ENCODE measurements at places on chromosomes 5 and 9.

DNA sequence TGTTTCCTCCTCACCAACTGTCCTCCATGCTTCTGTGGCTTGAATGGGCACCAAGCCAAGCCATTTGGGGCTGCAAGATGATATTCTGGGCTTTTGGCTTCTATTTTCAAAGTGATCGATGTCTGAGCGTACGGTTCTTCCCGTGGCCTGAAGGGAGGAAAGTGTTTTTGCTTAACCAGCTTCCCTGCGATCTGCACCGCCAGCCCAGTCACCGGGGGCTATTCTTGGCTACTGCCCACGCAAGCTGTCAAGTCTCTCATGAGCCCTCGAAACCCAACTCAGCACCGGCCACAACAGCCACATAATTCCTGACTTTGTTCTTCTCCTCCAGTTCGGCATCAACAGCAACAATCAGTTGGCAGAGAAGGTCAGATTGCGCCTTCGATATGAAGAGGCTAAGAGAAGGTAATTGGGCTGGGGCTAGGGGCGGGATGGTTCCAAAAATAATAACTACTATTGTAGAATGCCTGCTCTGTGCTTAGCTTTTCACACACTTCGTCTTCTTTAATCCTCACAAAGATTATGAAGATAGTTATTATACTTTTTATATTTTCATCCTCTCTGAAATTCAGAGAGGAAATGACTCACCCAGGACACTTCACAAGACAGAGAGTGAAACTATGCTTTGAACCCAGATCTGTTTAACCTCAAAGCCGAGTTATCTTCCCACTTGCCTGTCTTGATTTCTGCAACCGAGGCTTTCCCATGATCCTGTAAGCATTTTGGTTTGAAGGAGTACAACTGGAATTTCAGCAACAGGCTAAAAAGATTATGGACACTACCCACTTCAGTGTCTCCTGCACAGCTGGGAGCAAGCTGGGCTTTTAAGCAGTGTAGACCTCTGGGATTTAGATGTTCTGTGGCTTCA is 76.4 kb upstream of the RARS1 start:
- DNase-seq: no peak

DNA sequence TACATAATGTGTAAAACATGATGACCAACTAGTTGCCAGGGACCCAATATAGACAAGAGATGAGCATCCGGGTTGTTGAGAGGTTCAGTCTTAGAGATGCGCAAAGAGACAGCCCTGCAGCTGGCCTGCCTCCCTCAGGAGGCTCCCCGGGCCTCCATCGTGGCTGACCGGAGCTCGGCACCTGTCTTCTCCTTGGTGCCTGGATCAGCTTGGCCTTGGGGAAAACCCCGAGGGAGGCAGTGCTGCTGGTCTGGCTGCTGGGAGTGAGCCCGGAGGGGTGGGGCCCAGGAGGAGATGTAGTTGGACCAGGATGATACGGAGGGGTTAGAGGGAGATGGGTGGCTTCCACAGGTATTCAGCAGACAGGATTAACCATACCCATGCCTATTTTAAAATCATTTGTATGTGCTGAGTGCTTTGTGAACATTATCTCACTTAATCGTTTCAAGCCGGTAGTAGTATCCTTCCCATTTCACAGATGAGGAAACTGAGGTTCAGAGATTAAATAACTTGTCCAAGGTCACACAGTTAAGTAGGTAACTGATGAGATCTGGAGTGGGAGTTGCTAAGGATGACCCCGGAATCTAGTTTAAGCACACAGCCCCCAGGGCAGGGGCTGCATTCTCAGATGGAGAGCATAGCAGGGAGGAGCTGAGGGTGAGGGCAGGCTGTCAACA is 173.8 kb downstream of the COL23A1 start:
- no peak for DNase-seq

DNA sequence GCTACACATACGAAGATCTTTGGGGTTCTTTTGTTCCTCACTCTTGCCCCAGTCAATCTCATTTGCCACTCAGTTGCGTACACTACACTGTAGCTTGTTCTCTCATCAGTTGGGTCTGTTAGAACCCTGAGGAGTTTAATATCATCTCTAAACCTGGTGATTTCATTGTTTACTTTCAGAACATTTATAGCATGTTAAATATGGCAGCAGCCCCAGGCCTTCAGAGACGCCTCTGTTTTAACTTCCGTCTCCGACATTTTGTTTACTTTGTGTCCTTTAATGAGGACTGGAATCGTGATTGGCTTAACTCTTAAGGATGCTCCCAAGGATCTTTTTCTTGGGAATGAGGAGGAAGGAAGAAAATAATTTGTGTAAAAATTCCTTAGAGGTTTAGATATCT is 510.1 kb downstream of the NR2F1-AS1 start:
- no peak for DNase-seq

- peak; percentile 8 for DNase-seq
Measured at GRCh38 chr5:59598547-59598874, 295.0 kb downstream of the PDE4D start.

GRCh38 chr5:178777520-178777919 is 47.1 kb upstream of the ZNF354A start:
- peak; percentile 72 for DNase-seq

DNA sequence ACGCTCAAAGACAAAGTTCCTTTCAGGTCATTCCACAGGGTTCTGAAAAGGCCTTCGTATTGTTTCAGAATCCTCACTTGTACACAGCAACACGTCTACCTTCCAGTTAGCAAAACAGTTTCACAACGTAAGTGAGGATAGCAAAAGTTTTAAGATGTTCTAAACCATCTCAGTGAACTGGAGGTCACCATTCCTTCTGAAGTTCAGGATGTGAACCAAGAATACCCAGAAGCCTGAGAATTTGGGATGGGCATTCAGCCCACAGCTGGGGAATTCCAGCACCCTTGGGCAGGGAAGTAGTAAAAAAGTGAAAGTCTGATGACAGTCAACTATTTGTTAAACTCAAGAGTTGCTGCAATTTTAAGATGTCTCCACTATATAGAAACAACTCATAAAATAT is 224.5 kb downstream of the BNC2 start:
- DNase-seq: no peak

DNA sequence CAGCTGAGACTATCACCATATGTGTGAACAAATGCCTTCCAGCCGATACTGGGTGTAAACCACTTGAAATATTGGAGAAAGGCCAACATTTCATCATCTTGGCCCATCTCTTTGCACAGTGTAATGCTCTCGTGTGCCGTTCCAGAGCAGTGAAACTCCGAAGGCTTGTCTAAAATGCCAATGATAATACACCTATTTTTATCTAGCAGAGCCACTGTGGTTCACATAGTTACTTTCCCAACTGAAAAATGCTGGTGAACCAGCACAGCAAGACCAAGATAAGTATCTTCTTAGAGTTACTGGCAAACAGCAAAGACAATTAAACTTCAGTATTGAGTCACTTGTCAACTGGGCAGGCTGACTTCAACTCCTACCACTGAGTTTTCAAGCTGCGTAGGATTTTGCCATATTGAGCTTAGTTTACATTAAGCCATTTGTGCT is 379.9 kb upstream of the ACTBL2 start:
- DNase-seq: no peak

Measured in CD14-positive monocyte (primary cell).